ENCODE measurements at places on chromosomes 4 and X. TPM values are rescaled to one million over a fixed set of nuclear protein-coding genes. Genes with fewer than 3 reads are reported as not detected.

APLN gene
- not detected for total RNA-seq

RHOXF2B gene
- not detected for total RNA-seq

RTL5 gene
- 2.3 TPM for total RNA-seq

KLB gene
- total RNA-seq: 0.21 TPM

C4orf50 gene
- total RNA-seq: not detected

CCDC110 gene
- 0.29 TPM for total RNA-seq

RASGEF1B gene
- 3.1 TPM for total RNA-seq

NMU gene
- not detected for total RNA-seq

SSX7 gene
- total RNA-seq: not detected

All from uterus (tissue), 4 donors.